ENCODE measurements at places on chromosomes 3 and 15.

- DNase-seq = no peak
These were observed 1069.8 kb downstream of the IGSF11 start for GRCh38 chr3:117964814-117965213.

DNA sequence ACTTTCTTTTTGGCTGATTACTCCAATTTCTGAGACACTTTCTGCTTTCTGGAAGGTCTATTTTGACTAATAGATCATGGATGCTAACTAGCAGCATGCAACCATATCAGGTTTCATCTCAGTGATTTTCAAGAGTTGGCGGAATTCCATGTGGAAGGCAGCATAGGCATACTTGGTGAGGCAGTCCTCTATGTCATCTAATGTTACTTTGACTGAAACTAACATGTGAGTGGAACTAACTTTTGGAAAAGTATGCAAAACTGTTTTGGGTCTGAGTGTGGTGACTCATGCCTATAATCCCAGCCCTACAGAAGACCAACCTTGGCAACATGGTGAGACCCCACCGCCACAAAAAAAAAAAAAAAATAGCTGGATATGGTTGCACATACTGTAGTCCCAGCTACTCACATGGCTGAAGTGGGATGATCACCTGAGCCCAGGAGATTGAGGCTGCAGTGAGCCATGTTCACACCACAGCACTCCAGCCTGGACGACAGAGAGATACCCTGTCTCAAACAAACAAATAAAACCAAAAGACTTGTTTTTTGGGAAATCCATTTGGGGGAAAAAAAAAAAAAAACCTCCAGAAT lies 1033.7 kb downstream of the ROBO1 start:
- peak; percentile 70 for DNase-seq

DNA sequence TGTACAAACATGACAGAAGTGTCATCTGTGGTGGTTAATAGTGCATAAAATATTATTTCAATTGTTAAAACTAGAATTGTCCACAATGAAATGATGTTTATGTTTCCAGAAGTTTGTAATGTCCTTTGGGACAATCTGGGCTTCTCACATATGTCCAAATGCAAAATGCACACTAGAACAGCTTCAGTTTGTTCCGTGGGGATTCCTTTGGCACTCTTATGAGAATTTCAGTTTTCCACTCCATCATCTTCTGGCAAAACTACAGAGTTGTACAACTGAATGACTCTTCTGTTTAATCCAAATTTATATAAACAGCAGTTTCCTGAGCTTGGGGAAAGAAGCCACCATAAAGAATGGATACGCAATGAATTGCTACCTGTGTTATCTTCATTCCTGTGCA lies 2.0 kb upstream of the OR5H6 start:
- no peak for DNase-seq

DNA sequence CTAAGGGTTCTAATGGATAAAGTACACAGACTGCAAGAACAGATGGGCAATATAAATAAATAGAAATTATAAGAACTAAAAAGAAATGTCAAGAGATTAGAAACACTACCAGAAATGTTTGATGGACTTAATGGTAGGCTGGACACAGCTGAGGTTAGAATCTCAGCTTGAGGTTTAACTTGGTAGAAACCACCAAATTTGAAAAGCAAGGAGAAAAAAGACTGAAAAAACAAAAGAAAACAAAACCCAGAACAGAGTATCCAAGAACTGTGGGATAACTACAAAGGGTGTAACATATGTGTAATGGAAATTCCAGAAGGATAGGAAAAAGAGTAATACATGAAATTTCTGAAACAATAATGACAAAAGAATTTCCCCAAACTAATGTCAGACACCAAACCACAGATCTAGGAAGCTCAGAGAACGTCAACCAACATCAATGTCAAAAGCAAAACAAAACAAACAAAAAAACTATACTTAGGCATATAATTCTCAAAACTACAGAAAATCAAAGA lies 35.0 kb downstream of the RFX7 start:
- DNase-seq = no peak

DNA sequence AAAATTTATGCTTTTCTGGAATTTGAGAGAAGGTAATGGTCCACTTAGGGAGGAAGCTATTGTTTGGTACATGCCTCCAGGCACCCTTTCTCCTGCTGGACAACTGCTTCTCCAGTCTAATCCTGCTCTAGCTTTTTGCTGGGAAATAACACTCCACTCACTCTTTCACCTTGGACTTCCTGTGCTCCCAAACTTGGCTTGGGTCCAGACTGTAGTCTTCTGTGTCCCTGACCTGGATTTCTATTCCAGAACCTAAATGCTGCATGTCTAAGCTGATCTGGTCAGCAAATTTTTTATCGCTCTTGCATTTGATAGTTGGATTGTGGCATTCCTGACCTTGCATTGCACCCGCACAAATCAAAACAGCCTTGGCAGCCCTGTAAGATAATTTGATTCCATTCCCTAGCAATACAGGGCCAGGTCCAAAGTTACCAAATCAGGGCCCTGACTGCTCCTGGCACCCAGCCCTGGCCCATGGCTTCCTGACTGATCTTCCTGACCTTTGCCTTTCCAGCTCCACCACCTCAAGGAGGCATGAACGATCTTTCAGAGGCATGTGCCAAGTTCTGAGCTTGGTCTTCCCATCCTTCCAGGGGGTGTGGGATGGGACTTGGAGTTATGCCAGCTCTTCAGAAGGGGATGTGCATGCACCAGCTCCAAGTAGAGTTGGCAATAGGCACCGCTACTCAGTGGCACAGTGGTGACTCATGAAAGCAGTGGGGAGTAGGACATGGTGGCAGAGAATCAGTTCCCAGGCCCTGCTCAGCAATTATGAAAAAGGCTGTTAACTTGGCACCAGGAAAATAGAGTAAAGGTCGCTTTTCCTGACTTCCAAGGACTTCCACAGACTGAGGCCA lies 43.9 kb upstream of the GOLGA8J start:
- DNase-seq = no peak

GRCh38 chr3:103437883-103438282 lies 1003.1 kb downstream of the ZPLD1 start:
- DNase-seq = no peak

DNA sequence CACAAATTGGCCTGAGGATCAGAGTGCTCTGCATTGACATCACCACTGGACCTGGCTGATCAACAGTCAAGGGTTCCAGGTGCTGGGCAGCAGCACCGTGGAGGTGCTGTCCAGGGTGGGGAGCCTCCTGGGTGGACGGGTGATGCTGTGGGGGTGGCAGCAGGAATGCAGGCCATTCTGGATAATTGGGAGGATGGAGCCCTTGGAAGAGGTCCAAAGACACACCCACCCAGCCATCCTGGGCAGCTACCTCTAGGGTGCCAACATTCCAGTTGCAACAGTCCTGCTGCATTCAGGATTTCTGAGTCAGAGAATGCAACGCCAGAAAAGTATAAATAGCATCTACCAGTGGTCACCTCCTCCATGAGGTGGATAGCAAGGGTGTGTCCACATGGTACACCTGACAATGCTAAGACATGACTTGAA lies 26.8 kb downstream of the STARD5 start:
- peak; percentile 10 for DNase-seq

- no peak for DNase-seq
These were observed 10.3 kb upstream of the SLC25A38 start for GRCh38 chr3:39372833-39373232.

DNA sequence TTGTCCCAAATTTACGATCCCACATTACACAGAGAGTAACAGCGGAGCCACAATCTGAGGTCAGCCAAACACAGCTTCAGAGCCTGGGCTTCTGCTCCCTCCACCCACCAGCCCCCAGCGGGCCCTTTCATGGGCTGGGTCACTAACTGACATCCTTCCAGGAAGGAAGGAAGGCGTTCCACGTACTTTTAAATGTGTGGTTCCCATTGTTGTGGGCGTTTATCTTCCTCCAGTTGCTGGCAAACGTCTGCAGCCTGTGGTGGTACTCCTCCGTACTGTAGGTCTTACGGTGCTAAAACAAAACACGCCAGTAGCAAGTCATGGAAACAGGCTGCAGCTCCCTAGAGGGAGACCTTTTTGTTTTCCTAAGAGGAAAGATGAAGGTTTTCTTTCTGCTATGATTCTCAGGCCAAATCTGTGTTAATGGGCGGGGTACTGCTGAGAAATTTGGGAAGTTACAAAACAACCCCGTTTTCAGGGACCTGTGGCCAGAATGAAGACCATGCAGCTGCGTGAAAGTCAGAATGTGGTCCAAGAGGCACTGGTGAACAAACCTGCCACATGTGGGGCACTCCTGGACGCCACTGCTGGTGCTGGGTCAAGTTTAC lies 7.6 kb downstream of the CTSH start:
- DNase-seq = no peak

DNA sequence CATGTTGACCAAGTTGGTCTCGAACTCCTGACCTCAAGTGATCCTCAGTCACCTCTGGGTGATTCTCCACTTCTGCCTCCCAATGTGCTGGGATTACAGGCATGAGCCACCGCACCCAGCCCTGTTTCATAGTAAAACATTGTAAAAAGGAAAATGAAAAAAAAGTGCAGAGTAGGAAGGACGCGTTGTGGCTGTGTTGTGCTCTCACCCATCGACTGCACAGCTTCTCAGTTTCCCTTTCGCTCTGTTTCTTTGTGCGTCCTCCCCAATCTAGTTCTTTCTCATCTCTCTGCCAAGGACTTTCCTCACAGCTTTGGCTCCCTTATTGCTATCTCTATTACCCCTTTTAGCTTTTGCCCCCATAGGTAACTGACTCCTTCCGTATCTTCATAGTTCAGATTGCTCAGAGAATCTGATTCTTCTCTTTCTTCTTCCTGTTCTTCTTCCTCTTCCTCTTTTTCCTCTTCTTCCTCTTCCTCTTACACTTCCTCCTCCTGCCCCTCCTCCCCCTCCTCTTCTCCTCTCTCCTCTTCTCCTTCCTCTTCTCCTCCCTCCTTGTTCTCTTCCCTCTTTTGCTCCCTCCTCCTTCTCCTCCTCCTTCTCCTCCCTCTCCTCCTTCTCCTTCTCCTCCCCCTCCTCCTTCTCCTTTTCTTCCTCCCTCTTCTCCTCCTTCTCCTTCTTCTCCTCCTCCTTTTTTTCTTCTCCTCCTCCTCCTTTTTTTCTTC lies 81.1 kb upstream of the VGLL4 start:
- DNase-seq = no peak

All from lung (tissue), 17 donors.